Stomach (tissue), 19 donors: ENCODE measurements at places on chromosomes 16 and 17. TPM values are rescaled to one million over a fixed set of nuclear protein-coding genes. Genes with fewer than 3 reads are reported as not detected.

- DNase-seq: peak; percentile 99
These were observed 31.0 kb downstream of the HASPIN start for GRCh38 chr17:3754458-3755334.

DNA sequence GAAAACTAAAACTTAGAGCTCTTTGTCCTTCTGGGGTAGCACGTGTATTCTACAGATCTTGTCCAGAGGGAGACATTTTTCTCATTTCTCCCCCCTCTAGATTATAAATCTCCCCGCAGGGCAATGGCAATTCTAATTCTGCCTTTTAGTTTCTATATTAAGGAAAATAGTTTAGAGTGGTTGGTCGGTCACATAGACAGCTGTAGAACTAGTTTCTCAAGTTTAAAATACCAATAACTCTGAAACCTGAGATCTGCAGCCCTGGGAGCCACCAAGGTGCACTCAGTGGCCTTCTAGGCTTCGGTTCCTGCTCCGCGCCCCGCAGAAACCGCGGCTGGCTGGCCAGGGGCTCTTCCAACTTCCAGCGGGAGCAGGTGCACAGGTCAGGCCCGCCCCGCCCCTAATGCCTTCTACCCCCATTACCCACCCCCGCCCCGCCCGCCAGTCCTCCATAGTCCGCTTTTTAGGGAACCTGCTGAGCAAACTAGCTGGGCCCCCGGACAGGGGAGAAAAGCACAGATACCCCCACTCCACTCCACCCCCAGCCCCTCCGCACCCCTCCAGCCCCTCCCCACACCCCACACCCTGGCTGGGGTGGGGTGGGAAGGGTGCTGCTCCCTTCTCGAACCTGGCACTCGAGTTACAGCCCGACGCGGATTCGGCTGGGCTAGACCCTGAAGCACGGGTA, 431 bp downstream of the SLFN11 start:
- DNase-seq: peak; percentile 32

GRCh38 chr16:25693631-25694030, 1.9 kb downstream of the HS3ST4 start:
- no peak for DNase-seq

ZSCAN10 gene
- total RNA-seq: not detected

TBC1D26 gene
- total RNA-seq: not detected

KCNH6 gene
- 2.3 TPM for total RNA-seq

MRTFB gene
- total RNA-seq: 81.6 TPM
